ENCODE measurements at places on chromosomes 4 and X. TPM values are rescaled to one million over a fixed set of nuclear protein-coding genes. Genes with fewer than 3 reads are reported as not detected.

Gene PCDH11X
- total RNA-seq, result 0.22 TPM

Gene IL1RAPL2
- not detected for total RNA-seq

Gene CYBB
- total RNA-seq, result not detected

Gene GABRG1
- total RNA-seq, result not detected

Gene ZMAT1
- total RNA-seq, result 4.0 TPM

Gene SPATA18
- total RNA-seq, result 14.6 TPM

Gene CENPVL2
- not detected for total RNA-seq

Gene SLIT2
- 54.1 TPM for total RNA-seq

Gene GABRE
- total RNA-seq, result 9.6 TPM

Gene UBQLN2
- 16.2 TPM for total RNA-seq

Gene AGTR2
- total RNA-seq, result not detected

Gene GPR119
- total RNA-seq, result not detected

Gene ADH1B
- total RNA-seq, result not detected

Gene DUSP21
- total RNA-seq, result not detected

Gene GAGE12H
- not detected for total RNA-seq

Gene RLIM
- 87.5 TPM for total RNA-seq

Gene FUNDC2
- 49.9 TPM for total RNA-seq

Gene PRKG2
- not detected for total RNA-seq

Gene FGF5
- total RNA-seq, result 0.86 TPM

Gene GLRA2
- not detected for total RNA-seq

Gene SRPX
- total RNA-seq, result 330 TPM

Gene FAT1
- 2.0 TPM for total RNA-seq

Gene SLC26A1
- not detected for total RNA-seq

Gene CASK
- 28.5 TPM for total RNA-seq

Gene SPANXN3
- not detected for total RNA-seq

Gene KCTD8
- total RNA-seq, result 0.22 TPM

Gene UCP1
- not detected for total RNA-seq

Gene MTNR1A
- total RNA-seq, result not detected

Gene ADH4
- total RNA-seq, result not detected

Gene BEX2
- total RNA-seq, result 0.29 TPM

Gene KIAA1210
- not detected for total RNA-seq

Gene SMR3B
- not detected for total RNA-seq

Data from thoracic aorta endothelial cell (primary cell).